ENCODE measurements at places on chromosomes 5 and 9.
A peak's percentile ranks its signal among the peaks of the same experiment; 100 is the strongest.

GRCh38 chr5:74638970-74639806 lies 1.3 kb downstream of the ENC1 start:
- DNase-seq = no peak

DNA sequence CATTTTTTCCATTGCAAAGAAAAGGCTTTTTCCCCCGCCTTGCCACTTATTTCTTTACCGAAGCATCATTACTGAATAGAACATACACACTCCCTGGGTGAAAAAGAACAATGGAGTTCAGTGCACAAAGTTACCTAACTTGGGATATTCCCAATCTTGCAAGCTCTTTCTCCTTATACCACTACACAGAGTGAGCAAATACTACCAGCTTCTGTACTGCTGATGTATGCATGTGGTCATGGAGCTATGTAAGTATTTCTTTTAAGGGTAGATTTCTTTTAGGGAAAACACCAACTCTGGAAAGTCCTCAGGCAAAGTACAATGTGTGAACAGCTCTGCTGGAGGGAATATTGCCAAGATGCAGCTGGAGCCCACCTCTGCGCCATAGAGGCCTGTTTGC lies 81.1 kb downstream of the AOPEP start:
- no peak for DNase-seq

- DNase-seq = peak; percentile 27
Measured at GRCh38 chr5:173823721-173824567, 64.2 kb upstream of the CPEB4 start.

DNA sequence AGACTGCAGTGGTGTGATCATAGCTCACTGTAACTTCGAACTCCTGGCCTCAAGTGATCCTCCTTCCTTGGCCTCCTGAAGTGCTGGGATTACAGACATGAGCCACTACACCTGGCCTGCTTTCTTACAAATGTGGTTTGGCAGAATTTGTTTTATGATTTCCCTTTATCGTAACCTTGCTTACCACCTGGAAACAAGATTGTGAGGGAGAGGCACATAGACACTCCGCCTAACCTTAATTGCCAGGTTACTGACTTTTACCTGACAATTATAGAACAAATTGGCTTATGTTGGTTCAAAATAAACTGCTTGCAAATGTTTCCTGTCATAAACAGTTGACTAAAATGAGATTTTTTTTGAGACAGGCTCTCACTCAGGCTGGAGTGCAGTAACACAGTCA lies 26.8 kb upstream of the HMGCR start:
- no peak for DNase-seq

GRCh38 chr5:177511796-177512675 lies 2.4 kb upstream of the DOK3 start:
- no peak for DNase-seq

GRCh38 chr9:113574441-113575262 lies 111.1 kb downstream of the RGS3 start:
- no peak for DNase-seq

DNA sequence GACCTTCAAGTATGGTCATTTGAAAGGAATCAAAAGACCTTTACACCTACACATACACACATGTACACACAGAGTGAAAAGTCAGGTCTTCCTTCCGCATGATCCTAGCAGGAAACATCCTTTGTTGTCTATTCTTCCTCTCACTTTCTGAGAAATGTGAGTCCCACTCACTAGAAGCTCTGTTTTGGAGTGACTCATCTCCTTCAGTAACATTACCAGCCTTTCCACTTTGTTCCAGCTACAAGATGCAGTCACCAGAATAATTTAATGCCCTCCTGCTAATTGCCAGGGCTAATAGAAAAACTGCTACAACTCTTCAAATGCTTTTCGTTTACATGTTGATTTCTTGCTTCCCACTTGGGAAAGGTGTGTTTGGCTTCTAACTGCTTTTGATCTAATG lies 417.3 kb downstream of the RASEF start:
- no peak for DNase-seq

- DNase-seq = no peak
Measured at GRCh38 chr5:75439276-75439675, 72.2 kb downstream of the CERT1 start.

DNA sequence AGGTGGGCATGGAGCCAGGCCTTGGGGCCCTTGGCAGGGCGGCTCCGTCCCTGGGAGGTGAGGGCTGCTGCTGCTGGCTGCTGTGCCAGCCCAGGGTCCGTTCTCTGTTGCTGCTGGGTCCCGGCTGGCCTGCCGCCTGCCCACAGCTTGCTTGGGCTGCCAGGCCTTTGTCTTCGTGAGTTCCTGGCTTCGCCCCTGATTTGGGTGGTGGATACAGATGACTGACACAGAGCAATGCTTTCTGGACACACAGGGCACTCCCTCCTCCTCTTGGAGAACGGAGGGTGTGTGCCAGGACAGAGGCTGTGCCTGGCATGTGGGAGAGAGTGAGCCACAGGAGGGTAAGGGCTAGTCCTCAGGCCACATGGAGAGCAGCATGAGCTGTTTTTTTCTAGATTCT lies 166.1 kb downstream of the MACROH2A1 start:
- no peak for DNase-seq

DNA sequence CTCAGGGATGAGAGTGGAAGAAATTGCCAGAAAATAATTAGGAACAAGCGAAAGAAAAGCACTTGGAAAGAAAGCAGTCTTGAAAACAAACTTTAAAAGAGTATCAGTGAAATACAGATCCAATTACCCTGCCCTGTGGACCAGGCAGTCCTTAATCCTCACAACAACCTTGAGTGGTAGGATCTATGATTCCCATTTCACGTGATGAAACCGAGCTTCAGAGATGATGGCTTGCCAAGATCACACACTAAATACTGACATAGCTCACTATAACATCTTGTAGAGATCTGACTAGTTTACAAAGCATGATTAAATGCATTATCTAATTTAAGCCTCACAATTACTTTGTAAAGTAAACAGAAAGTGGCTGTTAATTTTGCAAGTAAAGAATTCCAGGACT lies 55.5 kb upstream of the ABCA1 start:
- DNase-seq = no peak

- DNase-seq = no peak
Measured at GRCh38 chr5:43533646-43534045, 18.7 kb upstream of the C5orf34 start.

DNA sequence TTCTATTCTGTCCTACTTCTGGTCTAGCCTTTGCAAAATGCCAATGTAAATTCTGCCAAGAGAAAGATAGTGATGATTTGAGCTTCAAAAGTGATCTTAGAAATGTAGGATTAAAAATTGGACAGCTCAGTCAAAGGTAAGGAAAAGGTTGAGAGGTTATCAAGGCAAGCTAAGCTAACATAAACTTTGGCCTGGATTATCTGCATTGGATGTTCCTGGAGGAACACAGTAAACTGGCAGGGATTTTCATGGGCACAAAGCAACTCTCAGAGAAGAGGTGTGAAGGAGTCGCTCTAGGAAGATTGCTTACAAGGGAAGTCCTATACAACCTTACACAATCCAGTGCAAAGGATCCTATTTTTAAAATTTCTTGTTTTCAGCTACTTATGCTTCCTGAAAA lies 115.2 kb downstream of the JAKMIP2 start:
- DNase-seq = no peak

DNA sequence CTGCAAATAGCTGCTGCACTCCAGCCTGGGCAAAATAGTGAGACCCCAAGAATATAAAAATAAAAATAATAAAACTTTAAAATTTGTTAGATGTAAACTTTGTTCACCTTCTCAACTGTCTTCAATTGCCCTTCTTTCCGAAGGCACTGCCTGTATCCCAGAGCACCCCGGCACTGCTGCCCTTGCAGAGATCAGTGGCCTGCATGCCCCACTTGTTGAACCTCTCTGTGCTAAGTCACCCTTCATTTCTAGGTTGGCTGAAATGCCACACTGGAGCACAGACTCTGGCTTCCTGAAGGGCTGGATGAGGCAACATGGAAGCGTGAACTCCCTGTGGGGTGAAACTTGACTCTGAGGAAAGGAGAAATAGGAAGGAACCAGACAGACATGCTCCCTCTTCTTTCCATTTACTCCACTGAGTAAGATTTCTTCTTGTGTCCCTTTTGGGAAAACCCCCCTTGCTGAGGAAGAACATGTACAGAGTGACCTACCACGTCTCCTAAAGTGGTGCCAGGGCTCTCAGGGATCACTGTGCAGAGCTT lies 8.4 kb upstream of the JMY start:
- DNase-seq = no peak

DNA sequence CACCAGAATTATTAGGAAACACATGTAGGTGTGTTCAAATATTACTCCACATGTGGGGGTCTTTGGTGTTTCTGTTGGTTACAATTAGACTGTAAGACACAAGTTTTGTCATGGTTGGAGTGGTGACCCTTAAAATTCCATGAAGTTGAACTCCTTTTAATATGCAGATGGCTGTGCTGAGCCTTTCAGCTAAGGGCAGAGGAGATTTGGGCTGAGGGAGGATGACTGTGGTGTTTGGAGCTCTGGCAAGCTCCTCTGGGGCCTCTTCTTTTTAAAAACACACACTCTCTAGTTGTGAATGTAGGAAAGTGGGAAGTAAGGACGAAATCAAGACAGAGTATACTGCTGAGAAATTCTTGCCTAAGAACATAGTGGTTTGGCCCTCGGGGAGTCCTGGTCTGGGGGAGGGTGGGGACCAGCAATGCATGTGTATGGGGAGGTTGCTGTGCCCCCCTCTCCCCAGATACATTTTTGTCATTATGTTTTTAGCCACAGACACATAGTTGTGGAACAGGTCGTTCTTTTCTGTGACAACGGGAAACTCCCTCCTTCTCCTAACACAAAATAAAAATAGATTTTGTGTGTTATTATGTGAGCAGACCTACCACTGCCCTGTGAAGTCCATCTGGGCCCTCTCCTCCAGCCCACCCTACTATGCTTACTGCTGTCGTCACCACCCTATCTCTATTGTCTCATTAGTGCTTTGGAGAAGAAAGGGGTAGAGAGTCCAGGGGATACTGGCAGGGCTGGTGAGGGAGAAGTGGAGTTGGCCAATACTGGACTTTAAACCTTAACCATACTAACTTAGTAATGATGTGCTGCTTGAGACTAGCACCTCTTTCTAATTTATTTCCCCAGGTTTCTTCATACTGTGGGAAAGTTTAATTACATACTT lies 10.0 kb downstream of the SMARCA2 start:
- DNase-seq = no peak

DNA sequence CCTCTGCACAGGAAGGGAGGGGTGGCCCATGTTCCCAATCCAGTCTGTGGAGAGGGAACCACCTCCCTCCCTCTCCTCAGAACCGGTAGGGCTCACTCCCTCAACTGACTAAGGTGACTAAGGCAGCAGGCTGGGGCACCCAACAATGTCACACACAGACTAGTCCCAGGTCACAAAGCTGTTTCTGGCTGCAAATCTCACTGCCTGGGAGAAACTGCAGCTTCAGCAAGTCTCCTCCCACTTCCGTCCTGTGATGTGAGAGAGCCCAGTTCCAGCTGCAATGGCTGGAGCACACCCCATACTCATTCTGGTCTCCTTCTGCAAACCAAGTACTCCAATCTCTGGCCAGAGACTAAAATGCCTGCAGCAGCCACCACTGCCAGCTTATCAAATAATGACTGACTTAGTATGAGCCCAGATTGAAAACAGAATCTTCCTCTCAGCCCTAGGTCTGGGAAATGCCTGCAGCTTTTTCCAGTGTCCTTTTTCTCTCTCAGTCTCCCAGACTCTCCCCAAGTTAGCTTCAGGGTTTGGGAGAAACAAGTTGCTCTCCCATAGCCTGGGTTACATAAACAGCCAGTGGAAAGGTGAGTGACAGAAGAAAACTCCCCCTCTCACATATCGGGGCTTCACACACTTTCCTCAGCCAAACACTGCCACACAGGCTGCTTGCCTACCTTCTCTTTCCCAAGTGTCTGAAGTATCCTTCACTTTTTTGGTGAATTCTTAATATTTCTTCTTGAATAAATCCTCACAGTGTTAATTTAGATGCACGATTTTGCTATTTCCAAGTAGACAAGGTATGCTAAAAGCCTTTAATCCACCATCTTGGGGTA lies 247.4 kb upstream of the RASA1 start:
- DNase-seq = no peak

DNA sequence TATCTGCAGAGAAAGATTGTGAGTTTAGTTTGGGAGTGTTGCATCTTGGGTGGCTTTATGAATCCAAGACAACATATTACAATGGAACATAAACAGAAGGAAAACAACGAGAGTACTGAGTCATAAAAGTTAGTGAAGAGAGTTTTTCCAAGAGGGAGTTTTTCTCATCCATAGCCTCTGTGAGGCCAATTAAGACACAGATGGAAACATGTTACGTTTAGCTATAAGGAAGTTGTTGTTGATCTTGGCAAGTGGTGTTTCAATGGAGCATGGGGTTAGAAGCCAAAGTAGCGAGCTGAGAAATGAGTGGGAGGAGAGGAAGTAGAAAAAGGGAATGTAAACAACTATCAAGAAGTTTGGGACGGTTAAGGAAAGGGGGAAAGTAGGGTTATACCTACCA lies 53.3 kb upstream of the SPATA31D4 start:
- no peak for DNase-seq

DNA sequence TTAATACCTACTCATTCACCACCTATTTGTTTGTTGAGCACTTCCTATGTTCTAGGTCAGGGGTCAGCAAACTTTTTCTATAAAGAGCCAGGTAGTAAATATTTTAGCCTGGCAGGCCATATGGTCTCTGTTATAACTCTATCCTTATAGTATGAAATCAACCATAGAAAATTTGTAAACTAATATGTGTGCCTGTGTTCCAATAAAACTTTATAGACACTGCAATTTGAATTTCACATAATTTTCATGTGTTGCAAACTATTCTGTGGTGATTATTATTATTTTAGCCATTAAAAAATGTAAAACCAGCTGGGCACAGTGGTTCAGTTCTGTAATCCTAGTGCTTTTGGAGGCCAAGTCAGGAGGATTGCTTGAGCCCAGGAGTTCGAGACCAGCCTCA lies 78.8 kb upstream of the GRHPR start:
- no peak for DNase-seq

GRCh38 chr5:177008716-177009115 lies 2.1 kb upstream of the UIMC1 start:
- DNase-seq = no peak

DNA sequence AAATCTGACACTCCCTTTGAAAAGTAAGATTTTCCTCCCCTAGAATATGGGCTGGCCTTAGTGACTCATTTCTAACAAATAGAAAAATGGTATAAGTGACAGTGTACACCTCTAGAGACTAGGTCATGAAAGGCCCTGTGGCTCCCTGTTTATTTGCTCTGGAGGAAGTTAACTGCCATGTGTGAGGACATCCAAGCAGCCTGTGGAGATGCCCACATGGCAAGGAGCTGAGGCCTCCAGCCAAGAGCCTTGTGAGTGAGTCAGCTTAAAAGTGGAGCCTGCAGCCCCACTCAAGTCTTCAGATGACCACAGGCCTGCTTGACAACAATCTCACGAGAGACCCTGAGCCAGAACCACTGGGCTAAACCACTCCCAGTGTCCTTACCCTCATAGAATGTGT lies 128.1 kb upstream of the LHFPL2 start:
- no peak for DNase-seq

- no peak for DNase-seq
Measured at GRCh38 chr5:167701051-167701450, 590.4 kb upstream of the WWC1 start.

- DNase-seq = no peak
Measured at GRCh38 chr5:166719991-166720390, 1571.5 kb upstream of the WWC1 start.
